ENCODE measurements at places on chromosomes 2 and 18.

GRCh38 chr18:5488844-5489243, 55.0 kb downstream of the EPB41L3 start:
- DNase-seq, result peak; percentile 38

DNA sequence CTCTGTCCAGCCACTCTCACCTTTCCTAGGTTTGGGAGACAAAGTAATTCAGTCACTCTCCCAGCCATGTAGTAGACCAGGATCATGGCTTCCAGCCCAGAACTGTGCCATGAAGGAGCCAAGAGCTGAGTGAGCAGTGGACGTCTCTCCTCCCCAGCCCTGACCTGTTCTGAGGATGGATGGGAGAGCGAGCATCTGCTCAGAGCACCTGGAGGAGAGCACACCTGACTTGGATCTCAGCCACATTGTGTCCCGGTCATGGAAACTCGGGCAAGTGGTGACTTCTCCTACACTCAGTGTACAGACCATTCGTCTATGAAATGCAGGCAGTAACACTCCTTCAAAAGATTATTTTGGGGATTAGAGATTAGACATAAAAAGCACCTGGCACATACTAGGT, 299.7 kb downstream of the TNS1 start:
- no peak for DNase-seq

DNA sequence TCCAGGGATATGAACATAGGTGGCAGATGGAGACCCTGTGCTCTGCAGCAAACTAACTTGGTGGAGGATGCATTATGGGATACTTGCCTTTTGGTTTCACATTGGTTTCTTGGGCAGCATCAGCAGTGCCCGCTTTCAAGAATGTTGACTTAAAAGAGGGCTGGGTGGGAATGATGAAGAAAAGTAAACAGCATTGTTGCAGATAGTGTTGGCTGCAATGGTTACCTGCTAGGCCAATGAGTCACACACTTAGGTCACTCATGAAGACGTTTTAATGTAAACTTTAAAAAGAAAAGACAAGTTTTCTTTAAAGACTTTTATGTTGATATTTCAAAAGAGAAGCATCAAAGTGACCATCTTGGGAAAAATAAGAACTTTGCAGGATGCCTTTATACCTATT, 26.1 kb upstream of the FAM237A start:
- DNase-seq, result no peak

- no peak for DNase-seq
These were observed 748.0 kb downstream of the DPP10 start for GRCh38 chr2:115190459-115190858.

DNA sequence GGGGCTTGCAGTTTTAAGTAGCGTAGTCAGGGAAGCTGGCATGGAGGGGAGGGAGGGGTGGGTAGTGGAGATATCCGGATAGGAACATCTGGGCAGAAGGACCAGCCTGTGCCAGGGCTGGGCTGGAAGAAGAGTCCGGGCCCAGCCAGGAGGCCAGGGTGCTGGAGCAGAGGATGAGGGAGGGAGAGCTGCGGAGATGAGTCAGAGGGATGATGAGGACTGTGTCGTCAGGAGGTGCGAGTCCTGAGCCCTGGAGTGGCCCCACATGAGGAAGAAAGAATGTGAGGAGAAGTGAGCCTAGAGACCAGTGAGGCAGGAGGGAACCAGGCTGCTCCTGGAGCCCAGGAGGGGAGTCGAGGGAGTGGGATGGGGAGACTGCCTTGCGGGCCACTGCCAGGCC, 82.4 kb downstream of the CTIF start:
- DNase-seq, result no peak

DNA sequence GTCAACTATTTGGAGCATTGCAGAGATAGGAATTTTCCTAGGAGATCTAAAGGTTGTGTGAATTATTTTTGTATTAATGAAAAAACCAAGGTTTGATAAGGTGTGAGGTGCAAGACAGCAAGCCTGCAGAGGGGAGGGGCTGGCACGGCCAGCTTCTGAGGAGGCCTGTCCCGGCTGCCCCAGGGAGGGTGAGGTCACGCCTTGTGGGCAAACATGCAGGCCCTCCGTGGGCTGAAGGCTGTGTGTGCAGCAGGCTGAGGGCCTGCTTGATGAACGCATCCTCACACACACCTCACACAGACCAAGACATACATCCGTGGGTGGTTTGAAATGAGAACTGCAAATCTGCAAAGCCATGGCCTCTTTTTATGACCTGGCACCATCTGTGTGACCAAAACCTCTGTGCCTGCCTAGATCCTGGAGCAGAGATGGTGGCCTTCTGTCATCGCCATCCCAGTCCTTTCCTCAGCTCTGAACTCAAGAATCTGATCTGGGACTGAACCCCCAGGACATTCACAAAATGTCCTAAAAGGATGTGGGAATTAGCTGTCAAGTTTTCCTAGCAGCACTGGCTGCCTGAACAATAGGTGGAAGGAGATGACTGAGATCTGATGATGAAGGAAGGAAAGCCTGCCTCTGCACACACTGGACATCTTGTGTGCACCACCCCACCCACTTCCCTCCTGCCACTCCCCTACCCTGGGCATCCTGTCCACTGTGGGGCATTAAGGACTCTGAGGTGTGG, 102.4 kb upstream of the MGAT4A start:
- no peak for DNase-seq

DNA sequence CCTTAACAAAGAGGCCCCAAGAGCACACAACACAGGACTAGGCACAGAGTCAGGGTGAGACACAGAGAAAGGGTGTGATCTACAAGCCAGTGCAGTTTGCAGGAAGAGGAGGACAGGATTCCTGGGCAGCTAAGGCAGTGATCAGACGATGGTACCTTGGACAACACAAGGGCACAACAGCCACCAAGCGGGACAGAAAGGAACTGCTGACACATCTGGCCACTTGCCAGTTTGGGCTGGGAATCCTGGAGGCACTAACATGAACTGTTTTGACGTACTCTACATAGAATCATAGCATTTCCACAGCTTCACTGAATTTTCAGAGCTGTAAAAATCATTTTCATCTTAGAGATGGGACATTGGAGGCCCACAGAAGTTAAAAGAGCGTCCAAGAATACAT, 221.5 kb upstream of the SLC35G4 start:
- no peak for DNase-seq

DNA sequence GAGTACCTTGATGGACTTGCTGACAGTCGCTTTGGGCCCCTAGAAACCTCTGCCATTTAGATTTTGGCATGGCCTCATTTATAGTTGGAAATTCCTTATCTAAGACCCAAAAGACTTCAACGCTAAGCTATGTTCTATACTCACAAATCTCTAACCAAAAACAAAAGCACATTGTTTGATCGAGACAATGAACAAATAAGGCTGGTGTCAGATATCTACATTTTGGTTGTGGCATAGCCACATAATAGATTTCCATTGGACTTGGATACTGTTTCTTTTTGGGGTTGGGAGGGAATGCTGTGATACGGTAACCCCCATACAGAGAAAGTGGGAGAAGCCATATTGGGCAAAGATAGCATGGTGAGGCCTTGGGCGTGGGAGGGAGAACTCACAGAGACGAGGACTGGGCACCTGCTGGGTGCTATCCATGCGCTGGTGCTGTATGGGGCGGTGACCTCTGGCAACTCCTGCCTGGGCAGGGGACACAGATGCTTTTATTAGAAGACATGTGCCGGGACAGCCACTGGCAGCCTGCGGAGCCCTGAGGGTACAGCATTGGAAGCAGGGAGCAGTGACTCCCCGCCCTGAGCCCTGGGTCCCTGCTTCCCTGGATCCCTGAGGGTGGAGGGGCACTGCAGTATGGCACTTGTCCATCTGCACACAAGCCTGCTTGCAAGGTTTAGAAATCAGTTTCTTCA, 97.1 kb downstream of the ASAP2 start:
- no peak for DNase-seq

GRCh38 chr2:101120124-101120996, 30.8 kb downstream of the TBC1D8 start:
- DNase-seq, result peak; percentile 78

- DNase-seq, result no peak
These were observed 19.9 kb upstream of the NRP2 start for GRCh38 chr2:205662206-205662965.

DNA sequence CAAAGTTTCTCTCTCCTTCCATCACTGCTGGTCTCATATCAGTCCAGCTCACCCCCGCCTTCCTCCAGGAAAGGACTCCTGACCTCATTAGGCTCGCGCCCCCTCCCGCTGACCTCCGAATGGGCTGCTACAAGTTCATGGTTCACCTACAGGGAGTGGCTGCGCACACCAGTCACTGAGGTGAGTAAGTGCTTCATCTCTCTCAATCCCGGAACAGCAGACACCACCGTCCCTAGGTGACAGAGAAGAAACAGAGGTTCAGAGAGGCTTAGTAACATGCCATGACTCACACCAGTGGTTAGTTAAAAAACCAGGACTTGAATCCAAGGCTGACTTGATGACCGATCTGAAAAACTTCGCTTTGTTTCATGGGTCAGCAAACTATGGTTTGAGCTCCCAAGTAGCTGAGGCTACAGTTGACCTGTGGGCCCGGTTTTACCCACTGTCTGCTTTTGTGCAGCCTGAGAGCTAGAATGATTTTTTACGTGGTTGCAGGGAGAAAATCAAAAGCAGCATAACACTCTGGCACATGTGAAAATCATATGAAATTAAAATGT, 42.0 kb downstream of the ZFP36L2 start:
- DNase-seq, result no peak

- DNase-seq, result no peak
These were observed 695 bp upstream of the SCYGR2 start for GRCh38 chr2:227597998-227598397.

GRCh38 chr2:115484486-115484885, 1042.0 kb downstream of the DPP10 start:
- no peak for DNase-seq

GRCh38 chr2:45782986-45783385, 131.5 kb downstream of the PRKCE start:
- DNase-seq, result no peak
